Substantia nigra (tissue), 51 donors: ENCODE measurements at places on chromosomes 16 and 17.

- DNase-seq = no peak
Observed at GRCh38 chr17:73536700-73537605, 107.3 kb downstream of the SDK2 start.

DNA sequence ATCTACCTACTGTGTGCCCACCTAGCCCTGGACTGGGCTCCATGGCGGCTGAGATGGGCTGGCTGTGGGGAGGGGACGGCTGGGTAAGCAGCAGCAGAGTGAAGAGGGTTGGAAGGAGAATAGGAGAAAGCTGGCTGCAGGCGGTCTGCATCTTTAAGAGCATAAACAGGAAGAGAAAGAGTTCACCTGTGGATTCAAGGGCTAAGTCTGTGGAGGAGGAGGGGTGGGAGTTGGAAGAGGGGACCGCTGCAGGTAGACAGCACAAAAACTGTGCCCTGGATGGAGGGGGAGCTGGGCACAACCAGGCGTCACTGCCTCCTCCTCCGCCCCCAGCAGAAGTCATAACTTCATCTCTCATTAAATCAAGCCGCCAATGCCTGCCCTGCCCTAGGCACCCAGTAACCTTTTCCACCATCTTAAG is 677 bp downstream of the SLC13A2 start:
- DNase-seq = no peak

- no peak for DNase-seq
Observed at GRCh38 chr17:29709866-29710519, 87.3 kb upstream of the CORO6 start.

DNA sequence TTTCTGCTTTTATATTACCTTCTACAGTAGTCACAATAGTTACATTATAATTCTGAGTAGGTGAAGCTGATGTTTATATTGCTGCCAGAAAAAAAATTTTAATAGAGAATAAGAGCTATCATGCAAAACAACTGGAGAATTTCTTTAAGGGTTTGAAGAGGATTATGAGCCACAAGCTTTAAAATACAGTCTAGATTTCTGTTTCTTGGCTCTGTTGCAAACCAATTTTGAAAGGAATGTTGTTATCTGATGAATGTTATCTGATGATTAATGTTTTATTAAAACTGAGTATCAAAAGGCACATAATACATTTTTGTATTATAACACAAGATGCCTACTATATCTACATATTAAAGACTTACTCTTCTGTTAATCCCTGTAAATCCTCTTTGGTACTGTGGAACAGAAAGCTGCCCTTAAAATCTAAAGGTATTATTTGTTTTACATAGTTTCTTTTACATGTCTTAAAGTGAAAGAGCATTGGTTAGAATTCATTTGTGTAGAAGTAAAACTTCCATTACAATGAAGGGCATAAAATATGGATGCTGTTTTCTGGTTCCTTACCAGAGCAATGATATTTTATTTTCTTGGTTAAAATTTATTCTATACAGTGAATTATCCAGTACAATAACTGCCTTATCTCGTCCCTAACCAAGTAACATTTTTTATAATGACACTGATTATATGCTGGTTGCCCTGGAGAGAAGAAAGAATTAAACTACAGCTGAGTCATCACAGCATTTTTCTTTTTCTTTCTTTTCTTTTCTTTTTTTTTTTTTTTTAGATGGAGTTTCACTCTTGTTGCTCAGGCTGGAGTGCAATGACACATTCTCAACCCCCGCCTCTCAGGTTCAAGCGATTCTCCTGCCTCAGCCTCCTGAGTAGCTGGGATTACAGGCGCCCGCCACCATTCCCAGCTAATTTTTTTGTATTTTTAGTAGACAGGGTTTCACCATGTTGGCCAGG is 205.7 kb downstream of the TANC2 start:
- DNase-seq = no peak

GRCh38 chr17:3572231-3572630 is 14.6 kb upstream of the TRPV3 start:
- DNase-seq = no peak

DNA sequence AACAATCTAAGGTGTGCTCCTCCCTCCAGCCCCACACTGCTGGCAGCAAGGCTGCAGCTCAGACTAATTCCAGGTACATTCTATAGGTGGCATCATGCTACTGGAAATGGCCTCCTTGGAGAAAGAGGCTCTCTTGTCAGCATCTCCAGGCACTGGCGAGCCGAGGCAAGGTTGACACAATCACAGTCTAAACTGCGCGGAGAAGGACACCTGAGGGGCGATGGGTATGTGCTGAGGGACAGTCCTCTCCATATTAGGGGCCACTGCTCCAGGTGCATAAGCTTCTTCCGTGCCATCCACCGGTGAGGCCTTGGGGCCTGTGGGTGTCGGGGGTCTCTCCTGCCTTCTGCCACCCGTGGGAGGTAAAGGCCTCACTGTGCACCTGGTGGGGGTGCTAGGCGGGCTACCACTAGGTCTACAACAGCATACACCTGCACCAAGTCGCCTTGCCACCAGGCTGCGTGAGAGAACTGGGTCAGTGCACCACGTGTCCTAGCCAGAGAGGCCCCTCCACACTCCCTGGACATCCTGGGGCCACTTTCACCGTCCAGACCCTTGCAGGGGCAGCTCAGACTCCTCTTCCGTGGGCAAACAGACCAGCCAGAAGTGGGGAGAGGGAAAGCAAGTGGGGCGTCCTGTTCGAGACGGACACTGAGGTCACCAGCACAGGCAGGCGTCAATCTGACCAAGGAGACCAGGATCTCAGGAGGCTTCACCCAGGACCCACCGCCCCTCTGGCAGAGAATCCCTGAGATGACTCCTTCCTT is 12.1 kb upstream of the CBX8 start:
- no peak for DNase-seq

DNA sequence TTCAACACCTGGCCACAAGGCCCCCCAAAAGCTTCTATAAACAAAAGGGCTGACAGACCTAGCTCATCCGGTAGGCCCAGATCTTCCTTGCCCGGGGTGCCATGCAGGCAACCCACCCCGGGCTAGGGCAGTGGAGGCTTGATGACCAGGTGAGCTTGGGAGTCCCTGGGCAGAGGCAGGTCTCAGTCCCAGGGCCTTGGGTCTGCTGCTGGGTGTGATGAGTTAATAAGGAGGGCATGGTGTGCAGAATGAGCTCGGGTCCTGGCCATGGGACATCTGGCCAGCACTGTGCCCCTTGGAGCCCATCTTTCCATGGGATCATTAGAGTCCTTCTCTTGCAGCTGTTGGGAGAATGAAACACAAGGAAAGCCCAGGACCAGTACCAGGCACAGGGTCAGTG is 20.2 kb upstream of the MPRIP start:
- no peak for DNase-seq

GRCh38 chr17:78623541-78623940 is 46.3 kb upstream of the DNAH17 start:
- no peak for DNase-seq

DNA sequence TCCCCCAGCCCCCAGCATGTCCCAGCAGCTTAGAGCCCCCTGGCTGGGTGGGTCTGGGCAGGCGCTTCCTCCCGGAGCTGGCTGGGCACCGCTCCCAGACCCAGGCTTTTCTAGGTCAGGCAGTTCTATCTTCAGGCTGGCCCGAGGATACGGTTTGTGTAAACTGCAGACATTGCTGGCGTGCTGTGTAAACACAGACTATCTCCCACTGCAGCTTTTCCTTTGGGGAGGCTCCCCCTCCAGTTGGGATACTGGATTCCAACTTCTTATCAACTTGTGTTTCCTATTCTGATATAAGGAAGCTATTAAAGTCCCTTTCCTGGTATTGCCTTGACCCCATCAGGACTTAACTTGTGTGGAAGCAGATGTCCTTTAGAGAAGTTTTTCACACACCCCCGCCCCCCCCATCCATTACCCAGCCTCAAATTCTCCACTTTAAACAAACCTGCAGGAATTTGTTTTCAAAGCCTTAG is 18.3 kb upstream of the GNA13 start:
- peak; percentile 62 for DNase-seq

DNA sequence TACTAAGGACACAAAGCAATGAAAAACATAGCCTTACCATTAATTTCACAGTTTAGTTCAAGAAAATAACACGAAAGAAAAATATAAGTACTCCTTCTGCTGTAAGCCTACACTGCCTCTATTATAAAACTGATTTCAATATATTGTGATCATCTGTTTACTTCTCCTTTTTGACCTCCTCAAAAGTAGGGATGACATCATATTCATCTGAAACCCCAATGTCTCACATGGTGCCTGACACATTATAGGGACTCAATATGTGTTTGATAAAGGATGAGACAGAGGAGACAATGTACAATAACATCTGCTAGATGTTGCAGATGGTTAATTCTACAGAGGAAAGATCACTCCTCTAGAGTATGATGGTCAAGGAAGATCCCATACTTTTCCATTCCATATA is 118.4 kb upstream of the NOG start:
- no peak for DNase-seq
